ENCODE measurements at places on chromosomes 13 and 19.

DNA sequence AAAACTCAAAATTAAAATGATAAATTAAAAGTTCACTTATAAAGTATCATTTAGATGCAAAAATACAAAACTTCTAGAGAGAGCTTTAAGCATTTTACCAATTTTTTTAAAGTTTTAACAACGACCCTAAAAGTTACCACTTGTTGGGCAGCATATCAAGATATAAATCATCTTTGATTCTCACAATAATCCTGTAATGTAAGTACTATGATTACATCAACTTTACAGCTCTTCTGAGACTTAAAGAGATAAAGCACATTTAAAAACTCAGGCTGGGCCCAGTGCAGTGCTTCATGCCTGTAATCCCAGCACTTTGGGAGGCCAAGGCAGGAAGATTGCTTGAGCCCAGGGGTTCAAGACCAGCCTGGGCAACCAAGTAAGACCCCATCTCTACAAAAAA is 202.7 kb upstream of the GPC6 start:
- no peak for DNase-seq

DNA sequence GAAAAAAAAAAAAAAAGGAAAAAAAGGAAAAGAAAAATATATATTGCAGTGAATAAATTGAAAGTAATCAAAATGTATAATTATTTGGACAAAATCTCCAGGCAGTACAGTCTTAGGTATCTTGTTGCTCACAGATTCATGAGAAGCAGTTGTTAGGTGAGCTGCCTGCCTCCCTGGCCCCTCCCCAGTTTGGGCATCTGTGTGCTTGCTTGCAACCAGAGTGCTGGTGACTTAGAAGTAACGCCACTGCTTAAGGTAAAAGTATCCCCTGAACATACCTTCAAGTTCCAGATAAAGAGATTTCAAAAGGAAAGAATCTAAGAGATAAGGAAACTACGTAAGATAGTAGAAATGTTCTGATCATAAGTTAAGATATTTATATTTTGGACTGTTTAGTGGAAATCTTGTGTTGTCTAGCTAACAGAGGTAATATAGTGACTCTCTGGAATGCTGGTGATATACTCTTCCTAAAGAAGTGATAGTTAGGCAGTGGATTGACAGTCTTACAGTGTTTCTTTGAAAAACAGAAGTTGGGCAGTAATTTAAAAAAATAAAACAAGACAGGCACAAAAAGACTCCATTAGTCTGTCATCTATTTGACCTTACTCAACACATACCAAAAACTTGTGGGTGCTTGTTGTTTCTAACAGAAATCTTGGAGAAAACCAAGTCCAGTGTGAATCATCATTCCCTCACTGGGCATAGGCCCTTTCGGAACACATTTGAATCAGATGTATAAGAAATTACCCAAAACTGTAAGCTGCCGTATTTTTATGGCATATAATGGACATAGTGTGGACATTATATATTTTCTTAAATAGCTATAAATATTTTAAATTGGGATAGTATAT is 38.3 kb upstream of the KCTD4 start:
- DNase-seq, result no peak

DNA sequence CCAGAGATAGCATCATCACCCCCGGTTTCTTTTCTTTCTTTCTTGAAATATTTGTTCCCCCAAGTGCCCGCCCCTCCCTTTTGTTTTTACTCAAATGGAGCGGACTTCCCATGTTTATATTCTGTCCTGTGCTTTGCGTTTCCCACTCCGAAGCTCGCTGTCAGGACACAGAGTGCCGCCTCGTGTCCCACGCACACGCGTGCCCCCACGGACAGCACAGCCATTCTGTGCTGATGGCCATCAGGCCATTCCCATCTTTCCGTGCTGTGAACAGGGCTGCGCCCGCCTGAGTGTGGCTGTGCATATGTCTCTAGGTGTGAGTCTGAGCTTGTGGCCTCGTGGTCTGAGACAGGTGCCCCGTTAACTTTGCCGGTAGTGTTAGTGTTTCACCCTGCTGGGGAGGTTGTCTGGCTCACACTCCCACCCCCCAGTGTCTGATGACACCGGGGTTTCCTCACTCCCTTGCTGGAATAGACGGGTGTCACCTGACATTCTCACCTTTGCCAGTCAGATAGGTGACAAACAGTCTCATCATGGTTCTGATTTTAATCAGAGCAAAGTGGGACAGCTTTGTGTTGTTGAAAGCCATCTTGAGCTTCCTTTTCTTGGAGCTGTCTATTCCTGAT is 6.9 kb downstream of the PAK4 start:
- no peak for DNase-seq

DNA sequence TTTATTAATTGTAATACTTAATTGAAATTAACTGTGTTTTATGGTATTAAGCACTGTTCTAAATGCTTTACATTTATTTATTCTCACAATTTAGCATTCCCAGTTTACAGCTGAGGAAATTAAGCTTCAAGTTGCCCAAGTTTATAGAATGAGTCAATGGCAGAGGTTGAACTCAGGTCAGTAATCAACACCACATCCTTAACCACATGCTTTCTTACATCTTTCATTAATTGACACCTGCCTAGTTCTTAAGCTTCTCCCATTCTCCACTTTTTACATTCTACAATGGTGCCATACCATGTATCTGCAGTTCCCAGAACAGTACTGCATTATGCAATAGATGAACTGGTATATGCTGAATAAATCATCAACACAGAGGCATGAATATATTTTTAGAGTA is 11.7 kb upstream of the RBM26 start:
- DNase-seq, result no peak

DNA sequence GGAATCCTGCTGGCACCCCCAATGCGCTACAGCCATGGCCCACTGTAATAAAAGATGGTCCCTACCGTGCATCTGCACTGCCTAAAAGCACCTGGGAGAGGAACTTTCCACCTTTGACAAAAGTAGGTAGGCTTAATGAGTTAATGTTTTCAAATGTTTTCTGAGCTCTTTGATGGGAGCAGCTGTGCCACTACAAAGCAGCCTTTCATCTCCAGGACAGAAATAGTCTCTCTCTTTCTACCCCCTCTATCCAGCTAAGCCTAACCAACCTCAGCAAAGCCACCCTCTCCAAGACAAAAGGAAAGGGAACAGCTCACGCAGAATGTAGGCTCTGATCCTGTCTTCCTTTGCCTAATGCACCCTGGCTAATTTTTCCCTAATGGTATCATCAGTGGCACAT is 560.2 kb downstream of the UQCRFS1 start:
- DNase-seq, result no peak

GRCh38 chr13:23634897-23635296 is 64.7 kb downstream of the TNFRSF19 start:
- no peak for DNase-seq

All from cortex of kidney (tissue), 1 donor.